Colonic mucosa (tissue), 4 donors: ENCODE measurements at places on chromosomes 7 and 10.

DNA sequence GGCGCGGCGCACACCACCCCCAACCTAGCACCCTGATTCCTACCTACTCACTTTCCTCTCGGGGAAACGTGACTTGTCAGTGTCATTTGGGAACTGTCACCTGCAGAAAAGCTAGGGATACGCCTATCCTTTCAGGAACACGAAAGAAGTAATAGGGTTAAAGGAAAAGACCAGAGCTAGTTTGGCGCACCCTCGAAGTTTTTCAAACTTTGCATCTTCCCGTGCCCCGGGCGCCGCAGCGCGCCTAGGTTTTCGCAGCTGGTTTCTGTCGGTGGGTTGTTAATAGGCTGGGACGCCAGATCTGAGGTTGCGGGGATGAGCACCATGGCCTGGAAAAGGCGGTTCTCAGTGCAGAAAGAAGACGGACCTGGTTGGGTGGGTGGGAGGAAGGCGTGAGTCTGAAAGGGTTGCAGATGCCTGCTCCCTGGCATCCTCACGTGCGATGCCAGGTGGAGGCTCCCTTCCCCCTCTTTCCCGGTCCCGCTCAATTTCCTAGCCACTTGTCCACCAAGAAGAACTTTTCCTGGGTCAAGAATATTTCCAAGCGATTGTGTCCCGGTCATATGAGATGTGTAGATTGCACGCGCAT lies 568 bp upstream of the MEOX2 start:
- DNase-seq, result no peak

DNA sequence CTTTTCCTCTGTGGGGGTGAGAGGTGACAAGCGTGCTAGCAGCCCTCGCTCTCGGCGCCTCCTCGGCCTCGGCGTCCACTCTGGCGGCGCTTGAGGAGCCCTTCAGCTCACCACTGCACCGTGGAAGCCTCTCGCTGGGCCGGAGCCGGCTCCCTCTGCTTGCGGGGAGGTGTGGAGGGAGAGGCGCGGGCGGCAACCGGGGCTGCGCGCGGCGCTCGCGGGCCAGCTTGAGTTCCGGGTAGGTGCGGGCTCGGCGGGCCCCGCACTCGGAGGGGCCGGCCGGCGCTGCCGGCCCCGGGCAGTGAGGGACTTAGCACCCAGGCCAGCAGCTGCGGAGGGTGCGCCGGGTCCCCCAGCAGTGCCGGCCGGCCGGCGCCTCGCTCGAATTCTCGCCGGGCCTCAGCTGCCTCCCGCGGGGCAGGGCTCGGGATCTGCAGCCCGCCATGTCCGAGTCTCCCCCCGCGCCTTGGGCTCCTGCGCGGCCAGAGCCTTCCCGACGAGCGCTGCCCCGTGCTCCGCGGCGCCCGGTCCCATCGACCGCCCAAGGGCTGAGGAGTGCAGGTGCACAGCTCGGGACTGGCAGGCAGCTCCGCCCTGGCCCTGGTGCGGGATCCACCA lies 352.8 kb upstream of the PODXL start:
- DNase-seq, result peak; percentile 25

DNA sequence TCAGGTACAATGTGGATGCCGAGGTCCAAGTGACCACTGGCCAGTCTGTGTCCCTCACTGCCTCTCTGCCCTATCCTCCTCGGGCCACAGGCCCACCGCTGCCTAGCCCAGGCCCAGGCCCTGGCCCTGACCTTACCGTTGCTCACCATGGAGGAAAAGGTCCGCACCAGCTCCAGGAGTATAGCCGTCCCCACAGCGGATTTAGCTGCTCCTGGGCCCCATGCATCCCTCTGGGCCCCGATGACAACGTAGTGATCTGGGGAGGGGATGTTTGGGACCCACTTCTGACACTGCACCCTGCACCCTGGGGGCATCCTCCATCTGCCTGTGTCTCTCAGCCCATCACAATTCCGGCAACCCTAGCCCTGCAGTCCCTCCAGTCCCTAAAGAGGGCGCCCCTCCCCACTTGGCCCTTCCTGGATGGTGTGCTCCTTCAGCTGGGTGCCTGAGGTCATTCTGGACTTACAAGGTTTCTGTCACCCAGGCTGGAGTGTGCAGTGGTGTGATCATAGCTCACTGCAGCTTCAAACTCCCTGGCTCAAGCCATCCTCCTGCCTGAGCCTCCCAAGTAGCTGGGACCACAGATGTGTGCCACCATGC lies 12.1 kb downstream of the TFR2 start:
- DNase-seq, result no peak

GRCh38 chr7:55438757-55439525 lies 73.8 kb downstream of the LANCL2 start:
- DNase-seq, result peak; percentile 41

DNA sequence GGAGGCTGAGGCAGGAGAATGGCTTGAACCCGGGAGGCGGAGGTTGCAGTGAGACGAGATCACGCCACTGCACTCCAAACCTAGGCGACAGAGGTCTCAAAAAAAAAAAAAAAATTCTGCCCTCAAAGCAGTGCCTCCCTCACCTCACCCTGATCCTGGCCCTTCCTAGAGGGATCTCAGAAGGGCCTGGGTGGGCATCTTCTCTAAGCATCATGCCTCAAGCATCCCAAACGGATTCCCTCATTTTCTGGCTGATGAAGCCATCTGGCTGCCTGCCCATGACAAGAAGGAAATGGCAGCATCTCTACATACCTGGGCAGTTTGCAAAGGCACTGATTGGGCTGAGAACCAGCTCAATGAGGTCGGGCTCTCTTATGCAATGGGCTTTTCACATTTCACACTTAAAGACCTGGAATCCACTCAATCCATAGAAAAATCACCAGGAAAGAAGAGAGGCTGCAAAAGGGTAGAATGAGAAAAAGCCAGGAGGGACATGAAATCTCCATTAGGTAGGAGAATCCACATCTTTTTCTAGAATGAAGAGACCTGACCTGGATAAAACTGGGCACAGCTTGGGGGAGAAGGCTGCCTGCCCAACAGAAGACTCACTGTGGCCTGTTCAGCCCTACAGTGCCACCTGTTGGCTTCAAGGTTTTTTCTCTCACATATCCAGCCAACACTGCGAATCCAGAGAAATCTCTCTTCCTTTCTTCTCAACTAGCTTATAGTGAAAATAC lies 48.1 kb downstream of the PDLIM1 start:
- no peak for DNase-seq

GRCh38 chr7:36939816-36940215 lies 215.5 kb upstream of the AOAH start:
- DNase-seq, result no peak

DNA sequence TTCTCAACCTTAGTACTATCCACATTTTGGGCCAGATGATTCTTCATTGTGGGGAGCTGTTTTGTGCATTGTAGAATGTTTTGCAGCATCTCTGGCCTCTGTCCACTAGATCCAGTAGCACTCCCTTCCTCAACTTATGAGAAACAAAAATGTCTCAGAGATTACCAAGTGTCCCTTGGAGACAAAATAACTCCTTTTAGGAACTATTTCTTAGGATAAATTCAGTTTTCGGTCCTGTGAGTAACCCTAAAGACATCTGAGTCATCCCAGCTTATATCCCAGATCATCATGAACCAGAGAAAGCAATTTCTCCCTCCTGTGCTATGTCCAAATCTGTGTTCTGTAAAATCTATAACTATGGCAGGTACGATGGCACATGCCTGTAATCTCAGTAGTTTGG lies 266.6 kb upstream of the PHYHIPL start:
- DNase-seq, result no peak

DNA sequence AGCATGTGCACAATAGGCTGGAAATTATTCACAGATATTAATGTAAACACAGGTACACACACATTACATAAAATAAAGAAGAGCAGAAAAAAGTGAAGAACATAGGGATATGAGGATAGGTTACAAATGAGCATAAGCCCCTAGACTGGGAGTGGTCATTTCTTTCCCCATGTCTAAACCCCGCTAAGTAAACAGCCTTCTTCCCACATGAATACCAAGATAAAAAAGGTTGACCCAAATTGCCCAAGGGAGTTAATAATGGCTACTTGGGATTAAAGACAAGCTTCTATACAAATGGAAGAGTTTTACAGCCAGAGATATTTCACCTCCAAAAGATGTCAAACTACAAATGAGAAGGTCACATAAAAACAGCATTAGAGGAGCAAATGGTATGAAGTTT lies 527.1 kb upstream of the CELF2 start:
- DNase-seq, result no peak
